ENCODE measurements at places on chromosomes 7 and 10.

- no peak for DNase-seq
Observed at GRCh38 chr10:133067149-133068105, 20.3 kb upstream of the ADGRA1 start.

DNA sequence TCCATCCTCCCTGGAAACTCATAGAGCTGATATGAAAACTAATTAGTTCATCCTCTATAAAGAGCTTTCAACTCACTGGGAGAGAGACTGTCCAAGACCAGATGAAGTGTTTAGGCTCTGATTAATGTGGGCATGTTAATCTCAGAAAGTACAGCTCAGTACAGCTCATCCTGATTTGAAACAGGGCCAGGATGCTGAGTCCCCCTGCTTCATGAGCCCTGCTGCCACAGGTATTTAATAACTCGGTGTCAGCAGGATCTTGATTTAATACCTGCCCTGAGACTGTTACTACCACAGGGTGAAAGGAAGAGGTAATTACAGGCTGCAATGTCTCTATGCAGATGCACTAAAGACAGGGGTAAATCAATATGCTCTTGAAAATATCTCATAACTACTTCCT is 10.8 kb downstream of the LMOD2 start:
- DNase-seq, result no peak

DNA sequence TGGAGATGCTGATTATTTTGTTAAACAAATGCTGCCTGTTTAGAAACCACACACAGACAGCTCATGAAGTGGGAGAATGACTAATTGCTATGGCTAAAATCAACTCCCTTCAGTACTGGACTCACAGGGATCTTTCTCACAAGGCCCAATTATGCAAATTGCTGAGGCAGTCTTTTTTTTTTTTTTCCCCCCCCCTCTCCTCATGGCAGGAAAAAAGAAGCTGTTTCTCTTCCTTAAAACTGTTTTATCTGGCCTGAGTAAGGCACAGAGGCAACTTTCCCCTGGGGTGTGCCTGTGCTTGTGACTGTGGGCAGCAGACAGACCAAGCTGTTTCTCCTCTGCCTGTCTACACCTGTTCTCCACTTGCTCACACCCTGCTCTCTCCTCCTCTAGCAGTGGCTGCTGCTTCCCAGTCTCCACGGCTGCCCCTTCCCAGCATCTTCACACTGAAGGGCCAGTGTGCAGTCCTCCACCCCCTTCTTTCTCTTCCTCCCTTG is 65.4 kb upstream of the STEAP1B start:
- DNase-seq, result no peak

GRCh38 chr10:61100887-61101286 is 156.9 kb upstream of the RHOBTB1 start:
- no peak for DNase-seq

GRCh38 chr10:21369697-21370096 is 155.8 kb downstream of the SKIDA1 start:
- no peak for DNase-seq

GRCh38 chr7:12162415-12163113 is 48.5 kb upstream of the TMEM106B start:
- no peak for DNase-seq

GRCh38 chr7:129777195-129777844 is 165.8 kb downstream of the NRF1 start:
- DNase-seq, result no peak

GRCh38 chr7:18698258-18698734 is 202.7 kb downstream of the HDAC9 start:
- DNase-seq, result no peak

- DNase-seq, result no peak
Observed at GRCh38 chr10:34433241-34434076, 381.6 kb downstream of the PARD3 start.

DNA sequence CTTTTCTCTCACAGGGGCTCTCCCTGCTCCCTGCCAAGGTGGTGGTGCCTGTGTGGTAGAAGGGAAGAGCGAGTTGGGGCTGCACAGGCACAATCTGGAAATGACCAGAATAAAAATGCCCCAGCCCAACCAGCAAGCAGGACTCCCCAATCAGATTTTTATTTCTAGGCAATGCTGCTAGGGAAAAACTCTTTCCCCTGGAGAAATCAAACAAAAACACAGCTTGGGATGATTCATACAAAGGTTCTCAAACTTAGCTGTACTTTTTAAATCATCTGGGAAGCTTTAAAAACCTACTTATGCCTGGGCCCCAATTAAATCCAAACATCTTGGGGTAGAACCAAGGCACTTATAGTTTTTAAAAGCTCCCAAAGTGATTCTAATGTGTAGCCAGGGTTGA is 243.2 kb downstream of the HTR7 start:
- no peak for DNase-seq

GRCh38 chr7:36667007-36667745 is 57.1 kb downstream of the AOAH start:
- no peak for DNase-seq

- no peak for DNase-seq
Observed at GRCh38 chr10:4865945-4866661, 40.1 kb downstream of the AKR1E2 start.

DNA sequence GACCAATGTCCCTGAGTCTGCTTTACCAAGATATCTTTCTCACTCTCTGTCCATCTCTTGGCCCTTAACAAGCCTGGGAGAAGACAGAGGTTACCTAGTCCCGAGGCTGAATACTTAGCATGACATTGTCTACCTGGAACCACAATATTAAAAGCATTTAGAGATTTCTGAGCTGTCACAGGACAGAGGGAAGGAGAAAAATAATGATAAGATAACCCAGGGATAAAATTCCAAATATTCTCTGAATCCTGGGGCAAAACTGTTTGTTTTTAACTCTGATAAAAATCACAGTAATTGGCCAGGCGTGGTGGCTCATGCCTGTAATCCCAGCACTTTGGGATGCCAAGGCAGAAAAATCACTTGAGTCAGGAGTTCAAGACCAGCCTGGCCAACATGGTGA is 12.0 kb upstream of the MAPK8 start:
- DNase-seq, result no peak

GRCh38 chr10:53115660-53116059 is 343.1 kb upstream of the MBL2 start:
- no peak for DNase-seq

GRCh38 chr7:73900286-73900685 is 39.3 kb downstream of the TMEM270 start:
- no peak for DNase-seq

DNA sequence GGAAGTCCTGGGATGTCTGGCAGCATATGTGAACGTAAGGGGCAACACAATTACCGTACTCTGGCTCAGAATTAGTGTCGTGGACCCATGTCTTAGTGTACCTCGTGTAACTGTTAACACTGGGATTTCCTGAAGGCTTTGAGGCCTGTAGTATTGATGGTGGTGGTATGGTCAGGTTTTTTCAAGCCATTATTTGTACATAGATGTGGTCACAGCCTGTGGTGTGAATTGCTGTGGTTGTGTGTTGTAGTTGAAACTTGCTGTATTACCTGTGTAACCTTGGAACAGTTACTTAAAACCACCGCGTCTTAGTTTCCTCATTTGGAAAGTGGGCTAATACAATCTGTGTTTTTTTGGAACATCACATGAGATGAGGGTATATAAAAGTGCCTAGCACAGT is 5.3 kb downstream of the EXOC4 start:
- DNase-seq, result no peak

DNA sequence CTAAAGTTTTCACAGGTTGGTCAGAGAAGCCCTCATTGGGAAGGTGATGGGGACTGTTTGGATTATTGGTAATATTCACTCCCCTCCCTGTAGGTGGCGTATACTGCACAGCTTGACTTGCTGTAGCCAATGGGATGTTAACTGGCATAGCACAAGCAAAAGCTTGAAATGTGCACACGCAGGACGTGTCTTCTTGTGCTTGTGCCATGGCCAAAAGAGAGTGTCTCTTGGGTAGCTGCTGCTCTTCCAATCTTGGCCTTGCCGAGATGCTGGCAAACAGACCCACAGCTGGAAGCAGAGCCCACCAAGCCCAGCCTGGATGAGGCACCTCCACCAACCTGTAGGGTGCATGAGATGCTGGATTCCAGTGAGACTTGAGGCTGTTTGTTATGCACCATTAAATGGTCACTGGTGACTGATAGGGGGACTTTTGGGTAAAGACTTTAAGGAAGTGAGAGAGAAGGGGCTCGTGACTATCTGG is 266.0 kb downstream of the GRID1 start:
- DNase-seq, result no peak

- DNase-seq, result no peak
Observed at GRCh38 chr10:110433740-110434139, 64.0 kb upstream of the DUSP5 start.

DNA sequence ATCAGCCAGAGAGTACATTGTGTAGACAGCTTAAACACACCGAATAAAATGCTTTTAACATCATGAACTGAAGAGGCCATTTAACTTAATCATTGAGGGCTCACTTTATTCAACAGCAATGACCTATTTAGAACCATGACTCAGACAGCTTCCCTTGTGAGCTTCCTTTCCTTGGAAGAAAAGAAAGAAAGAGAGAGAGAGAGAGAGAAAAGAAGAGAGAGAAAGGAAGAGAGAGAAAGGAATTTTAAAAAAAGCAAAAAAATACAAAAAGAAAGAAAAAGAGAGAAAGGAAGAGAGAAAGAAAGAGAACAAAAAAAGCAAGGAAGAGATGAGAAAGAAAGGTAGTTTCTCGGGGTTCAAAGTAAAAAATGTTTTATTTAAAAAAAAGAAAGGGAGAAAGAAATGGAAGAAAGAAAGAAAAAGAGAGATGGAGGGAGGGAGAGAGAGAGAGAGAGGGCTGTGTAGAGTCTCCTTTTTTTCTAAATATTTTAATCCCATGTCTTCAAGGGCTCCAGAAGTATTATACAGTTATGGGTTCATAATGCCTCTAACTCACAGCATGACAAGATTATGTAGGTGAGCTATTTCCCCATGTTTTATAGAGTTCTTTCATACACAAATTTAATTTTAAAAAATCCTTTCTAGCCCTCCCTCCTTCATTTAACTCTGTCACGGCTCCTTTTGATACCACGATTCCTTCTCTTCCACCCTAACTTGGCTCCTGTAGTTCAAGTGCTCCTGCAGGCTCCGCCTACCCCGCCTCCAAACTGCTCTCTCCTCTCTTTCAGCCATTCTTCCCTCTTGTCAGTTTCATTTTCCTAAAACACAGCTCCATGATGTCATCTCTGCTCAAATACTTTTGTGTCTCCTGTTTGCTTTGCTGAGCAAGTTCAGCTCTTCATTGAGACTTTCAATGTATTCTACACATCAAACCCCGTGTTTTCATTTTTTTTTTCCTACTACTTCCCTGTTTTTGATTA is 85.5 kb downstream of the PRTFDC1 start:
- no peak for DNase-seq

DNA sequence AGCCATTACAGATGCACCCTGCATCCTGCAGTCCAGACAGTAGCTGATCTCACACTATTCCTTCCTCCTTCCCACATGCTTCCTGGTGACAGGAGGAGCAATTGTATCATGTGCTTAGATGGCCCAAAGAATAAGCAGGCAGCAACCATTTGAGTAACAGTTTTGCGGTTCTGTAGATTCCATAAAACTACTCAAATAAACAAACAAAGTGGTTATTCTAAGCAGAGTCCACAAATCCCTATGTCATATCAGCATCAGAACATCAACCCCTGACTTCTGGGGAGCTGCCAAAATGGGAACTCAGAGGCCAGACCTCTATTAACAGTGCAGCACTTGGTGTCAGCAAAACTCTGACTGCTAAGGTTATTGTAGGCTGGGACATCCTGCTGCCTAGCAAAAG is 226.0 kb downstream of the SORCS1 start:
- no peak for DNase-seq

DNA sequence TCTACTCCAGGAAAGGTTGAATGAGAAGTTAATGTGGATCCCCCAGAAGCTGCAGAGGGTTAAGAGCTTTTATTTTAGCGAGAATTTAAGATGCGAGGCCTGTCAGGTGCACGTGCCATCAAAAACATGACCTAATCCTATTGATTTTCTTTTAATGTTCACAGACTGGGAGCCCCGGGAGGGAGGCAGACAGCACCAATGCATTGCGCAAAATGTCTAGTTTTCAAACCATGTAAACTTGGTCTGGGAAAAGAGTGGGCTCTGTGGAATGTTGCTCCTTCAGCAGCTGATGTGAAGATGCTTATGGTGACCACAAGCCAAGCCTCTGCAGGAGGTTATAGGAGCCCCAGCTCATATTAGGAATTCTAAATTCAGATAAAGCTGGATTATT is 172.0 kb upstream of the ITGB1 start:
- DNase-seq, result no peak

GRCh38 chr7:81630600-81630999 is 139.2 kb downstream of the HGF start:
- no peak for DNase-seq

DNA sequence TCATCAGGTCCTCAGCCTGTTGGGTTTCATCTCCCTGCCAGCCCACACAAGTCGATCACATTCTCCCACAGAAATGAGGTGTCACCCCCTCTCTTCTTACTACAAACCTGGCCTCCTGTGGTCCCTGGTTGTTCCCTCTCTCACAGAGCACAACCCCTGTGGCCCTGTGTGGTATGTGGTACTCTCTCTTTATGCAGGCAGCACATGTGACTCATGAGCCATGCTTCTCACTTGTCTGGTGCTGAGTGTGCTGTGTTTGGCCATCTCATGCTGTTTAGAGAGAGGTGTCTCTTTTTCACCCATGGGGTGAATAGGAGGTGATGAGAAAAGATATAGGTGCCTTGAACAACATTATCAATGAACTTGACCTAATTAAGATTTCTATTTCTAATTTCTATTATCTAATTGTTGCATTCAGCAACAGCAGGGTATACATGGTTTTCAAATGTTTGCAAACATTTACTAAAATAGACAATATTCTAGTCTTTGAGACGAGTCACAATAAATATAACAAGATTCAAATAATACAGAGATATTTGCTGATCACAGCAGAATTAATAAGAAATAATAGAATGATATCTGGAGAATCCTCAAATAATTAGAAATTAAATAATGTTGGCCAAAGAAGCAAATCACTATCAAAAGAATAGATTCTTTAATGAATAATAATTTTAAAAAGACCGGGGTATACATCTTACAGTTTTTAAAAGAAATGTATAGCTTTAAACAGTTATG is 633.8 kb upstream of the IGFBP3 start:
- DNase-seq, result no peak

DNA sequence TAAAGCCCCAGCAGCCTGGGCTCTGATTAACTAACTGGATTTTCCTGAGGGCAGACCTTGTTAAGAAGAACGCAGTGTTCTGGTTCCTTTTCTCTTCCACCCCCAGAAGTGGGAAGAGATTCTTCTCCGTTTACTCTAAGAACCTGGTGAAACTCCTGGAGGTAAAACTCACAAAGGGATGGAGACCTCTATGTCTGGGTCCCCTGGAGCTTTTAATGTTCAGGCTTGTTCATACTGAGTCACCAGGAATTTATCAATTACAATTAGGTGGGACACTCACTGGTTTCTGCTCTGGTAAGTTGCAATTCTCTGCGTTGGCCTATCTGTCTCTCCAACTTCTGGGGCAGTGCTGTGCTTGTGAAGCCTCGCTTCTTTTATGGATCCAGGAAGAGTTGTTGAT is 73.3 kb upstream of the CACNB2 start:
- no peak for DNase-seq
